ENCODE measurements at places on chromosomes 3 and 15. TPM values are rescaled to one million over a fixed set of nuclear protein-coding genes. Genes with fewer than 3 reads are reported as not detected.

ALS2CL gene
- total RNA-seq, result 142 TPM

DNA sequence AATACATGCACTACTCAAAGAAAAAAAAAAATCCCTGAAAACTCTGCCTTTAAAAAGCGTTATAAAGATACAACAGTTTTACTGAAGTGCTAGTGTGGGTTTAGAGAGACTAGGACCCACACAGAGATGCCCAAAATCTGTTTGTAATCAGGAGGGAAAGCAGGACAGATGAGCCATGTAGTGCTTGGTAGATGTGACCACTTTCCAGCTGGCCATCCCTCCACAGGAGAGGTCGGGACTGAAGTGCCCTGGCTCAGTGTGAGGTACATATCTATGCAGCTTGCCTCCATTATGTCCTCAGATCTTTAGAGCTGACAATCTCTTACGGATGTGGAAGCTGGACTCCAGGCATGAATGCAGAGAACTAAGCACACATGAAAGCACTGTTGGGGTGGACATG, 57.5 kb upstream of the NANOGP8 start:
- H3K4me1 ChIP-seq, result no peaks in the 10 kb centered on the region
- no peak overlapping the region for H3K4me3 ChIP-seq
- no peak for DNase-seq
- H3K27me3 ChIP-seq, result no peaks in the 10 kb centered on the region
- no peaks in the 10 kb centered on the region for H3K36me3 ChIP-seq

DNA sequence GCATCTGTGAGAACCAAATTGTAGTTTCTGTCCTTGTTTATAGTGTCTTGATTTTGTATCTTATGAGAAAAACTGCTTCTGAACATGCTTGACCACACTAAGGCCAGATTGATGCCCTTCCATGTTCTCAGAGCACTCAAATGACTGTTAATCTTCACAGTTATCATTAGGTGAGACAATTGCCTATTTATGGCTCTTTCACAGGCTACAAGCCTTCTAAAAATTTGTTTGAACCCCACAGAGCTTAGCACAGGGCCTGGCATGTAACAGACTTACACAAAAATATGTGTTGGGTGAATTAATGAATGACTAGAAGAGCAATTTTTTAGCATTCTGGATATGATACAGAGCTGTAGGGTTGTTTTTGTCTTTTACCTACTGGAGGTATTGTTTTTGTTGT, 43.1 kb downstream of the BTLA start:
- no peak for DNase-seq
- no peak overlapping the region for H3K4me3 ChIP-seq
- no peaks in the 10 kb centered on the region for H3K27me3 ChIP-seq
- H3K36me3 ChIP-seq, result no peaks in the 10 kb centered on the region
- no peak overlapping the region for H3K27ac ChIP-seq
- no peaks in the 10 kb centered on the region for H3K4me1 ChIP-seq

GHSR gene
- total RNA-seq, result not detected

COLQ gene
- total RNA-seq, result 1.1 TPM

DNA sequence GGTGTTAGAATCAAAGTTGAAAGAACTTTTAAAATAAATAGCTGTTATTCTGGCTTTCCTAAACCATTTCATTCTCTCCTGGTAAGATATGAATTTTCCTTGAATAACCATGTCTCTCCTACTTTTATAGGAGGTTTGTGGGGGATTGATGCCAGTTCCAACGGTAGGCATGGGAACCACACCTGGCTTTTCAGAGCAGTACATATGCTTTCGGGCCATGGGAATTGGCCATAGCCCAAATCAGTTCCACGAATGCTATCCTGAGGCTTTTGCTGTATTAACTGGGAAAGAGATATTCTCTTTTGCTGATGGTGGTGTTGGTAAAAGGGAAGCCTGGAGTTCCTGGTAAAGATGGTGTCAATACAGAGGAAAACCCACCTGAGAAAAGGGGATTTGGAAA, 396.2 kb upstream of the ZNF385D start:
- no peaks in the 10 kb centered on the region for H3K36me3 ChIP-seq
- H3K4me1 ChIP-seq, result no peaks in the 10 kb centered on the region
- no peaks in the 10 kb centered on the region for H3K27me3 ChIP-seq
- no peak overlapping the region for H3K4me3 ChIP-seq
- no peak for DNase-seq
- H3K27ac ChIP-seq, result no peak overlapping the region

- peaks cover 9% of the 10 kb centered on the region for H3K4me1 ChIP-seq
- DNase-seq, result no peak
- peak overlapping the region; percentile 31 for H3K4me3 ChIP-seq
- H3K36me3 ChIP-seq, result no peaks in the 10 kb centered on the region
- H3K27me3 ChIP-seq, result no peaks in the 10 kb centered on the region
- no peak overlapping the region for H3K27ac ChIP-seq
Observed at GRCh38 chr15:78565951-78566774, 843 bp downstream of the CHRNA5 start.

GRCh38 chr3:23915537-23916108, 1.2 kb downstream of the NKIRAS1 start:
- peaks cover 19% of the 10 kb centered on the region for H3K36me3 ChIP-seq
- peak overlapping the region; percentile 86 for H3K4me3 ChIP-seq
- H3K27me3 ChIP-seq, result no peaks in the 10 kb centered on the region
- peak overlapping the region; percentile 96 for H3K27ac ChIP-seq

EPHA3 gene
- total RNA-seq, result 2.0 TPM

SAXO2 gene
- total RNA-seq, result 24.1 TPM

GRCh38 chr3:43155464-43156121, 49.7 kb upstream of the POMGNT2 start:
- H3K4me3 ChIP-seq, result no peak overlapping the region
- no peak for DNase-seq
- H3K27ac ChIP-seq, result no peak overlapping the region

CHDH gene
- 20.9 TPM for total RNA-seq

GRCh38 chr3:23253214-23253613, 50.1 kb downstream of the UBE2E2 start:
- H3K36me3 ChIP-seq, result no peaks in the 10 kb centered on the region
- no peak overlapping the region for H3K27ac ChIP-seq
- DNase-seq, result no peak
- no peaks in the 10 kb centered on the region for H3K27me3 ChIP-seq

DNA sequence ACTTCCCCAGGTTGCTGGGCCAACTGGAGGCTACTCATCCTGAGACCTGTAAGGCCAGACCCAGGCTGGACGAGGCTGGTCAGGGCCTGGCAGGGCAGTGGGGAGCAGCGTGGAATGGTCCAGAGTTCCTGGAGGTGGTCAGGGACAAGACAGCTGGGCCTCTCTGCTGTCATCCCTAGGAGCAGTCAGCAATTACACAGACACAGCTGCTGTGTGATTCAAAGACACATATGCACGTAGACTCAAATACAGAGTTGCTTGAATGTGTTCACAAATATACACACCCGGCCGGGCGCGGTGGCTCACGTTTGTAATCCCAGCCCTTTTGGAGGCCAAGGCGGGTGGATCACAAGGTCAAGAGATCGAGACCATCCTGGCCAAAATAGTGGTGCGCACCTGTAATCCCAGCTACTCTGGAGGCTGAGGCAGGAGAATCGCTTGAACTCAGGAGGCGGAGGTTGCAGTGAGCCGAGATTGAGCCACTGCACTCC, 1.5 kb upstream of the CD276 start:
- no peaks in the 10 kb centered on the region for H3K27me3 ChIP-seq
- H3K4me1 ChIP-seq, result peaks cover 41% of the 10 kb centered on the region
- H3K27ac ChIP-seq, result no peak overlapping the region
- no peaks in the 10 kb centered on the region for H3K36me3 ChIP-seq

- H3K27ac ChIP-seq, result no peak overlapping the region
- H3K4me1 ChIP-seq, result no peaks in the 10 kb centered on the region
- no peaks in the 10 kb centered on the region for H3K36me3 ChIP-seq
- DNase-seq, result no peak
- H3K27me3 ChIP-seq, result no peaks in the 10 kb centered on the region
Observed at GRCh38 chr3:181998828-181999227, 287.1 kb downstream of the SOX2 start.

LMOD3 gene
- total RNA-seq, result 0.59 TPM

GRCh38 chr3:29291260-29291981, 10.6 kb downstream of the RBMS3 start:
- H3K4me3 ChIP-seq, result no peak overlapping the region
- H3K27ac ChIP-seq, result no peak overlapping the region
- no peaks in the 10 kb centered on the region for H3K4me1 ChIP-seq
- H3K36me3 ChIP-seq, result peaks cover 4% of the 10 kb centered on the region
- H3K27me3 ChIP-seq, result no peaks in the 10 kb centered on the region
- DNase-seq, result no peak
